NCI-H82 (cell line): ENCODE measurements at places on chromosomes 2 and 18.

DNA sequence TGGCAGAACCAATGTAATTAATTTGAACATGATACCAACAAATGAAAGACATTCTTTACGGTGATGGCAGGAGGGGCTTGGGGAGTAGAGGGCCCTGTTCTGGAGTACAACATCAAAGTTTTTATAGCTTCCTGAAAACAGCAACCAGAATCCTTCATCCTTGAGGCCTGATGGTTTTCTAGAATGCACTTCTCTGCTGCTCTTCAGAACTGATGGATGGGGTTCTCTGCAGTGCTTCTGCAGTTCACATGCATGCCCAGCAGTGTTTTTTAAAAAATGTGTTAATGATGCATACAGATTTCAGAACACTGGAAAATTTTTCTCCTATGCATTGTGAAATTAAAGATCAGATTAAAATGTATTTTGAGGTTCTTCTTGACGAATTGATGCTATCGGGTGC lies 2.5 kb downstream of the LTBP1 start:
- DNase-seq: no peak

- DNase-seq: no peak
These were observed 69.1 kb upstream of the PXDN start for GRCh38 chr2:1813371-1813770.

DNA sequence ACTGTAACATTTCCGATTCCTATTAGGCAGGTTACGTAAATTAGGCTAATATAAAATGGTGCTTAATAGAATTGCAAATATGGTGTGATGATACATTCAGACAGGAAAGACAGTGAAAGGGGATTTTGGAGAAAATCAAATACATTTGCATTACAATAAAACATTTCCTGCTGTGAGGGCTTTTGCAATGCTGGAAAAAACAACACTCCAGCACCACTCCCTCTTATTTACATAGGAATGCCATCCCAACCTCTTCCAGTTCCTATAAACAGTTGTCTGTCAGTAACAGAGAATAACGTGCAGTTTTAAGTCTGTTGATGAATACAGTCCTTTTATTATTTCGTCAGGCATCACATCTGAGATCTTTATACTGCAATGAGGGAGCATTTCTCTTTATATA lies 298.8 kb upstream of the FANCL start:
- DNase-seq: no peak

- DNase-seq: peak; percentile 62
These were observed 72.5 kb downstream of the FAM210A start for GRCh38 chr18:13653746-13654433.

GRCh38 chr18:34158881-34159690 lies 65.6 kb downstream of the NOL4 start:
- no peak for DNase-seq

- no peak for DNase-seq
These were observed 67.8 kb downstream of the SLC4A3 start for GRCh38 chr2:219695145-219695709.

DNA sequence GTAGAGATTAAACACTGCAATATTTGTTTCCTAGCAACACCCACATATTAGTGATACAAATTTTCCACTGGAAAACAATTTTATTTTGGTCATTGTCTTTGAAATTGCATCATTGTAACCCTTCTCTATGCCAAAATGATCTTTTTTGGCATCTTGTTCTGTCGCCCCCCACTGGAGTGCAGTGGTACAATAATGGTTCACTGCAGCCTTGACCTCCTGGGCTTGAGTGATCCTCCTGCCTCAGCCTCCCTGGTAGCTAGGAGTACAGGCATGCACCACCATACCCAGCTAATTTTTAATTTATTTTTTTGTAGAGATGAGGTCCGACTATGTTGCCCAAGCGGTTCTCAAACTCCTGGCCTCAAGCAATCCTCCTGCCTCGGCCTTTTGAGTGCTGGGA lies 117.4 kb downstream of the PIK3C3 start:
- no peak for DNase-seq

GRCh38 chr2:230085201-230085600 lies 16.5 kb upstream of the SLC16A14 start:
- DNase-seq: no peak

GRCh38 chr2:241894681-241895426 lies 25.3 kb downstream of the RTP5 start:
- no peak for DNase-seq

- peak; percentile 31 for DNase-seq
These were observed 5.8 kb downstream of the DLX2 start for GRCh38 chr2:172096626-172097547.

- DNase-seq: no peak
These were observed 29.0 kb downstream of the GRHL1 start for GRCh38 chr2:9980520-9980919.

DNA sequence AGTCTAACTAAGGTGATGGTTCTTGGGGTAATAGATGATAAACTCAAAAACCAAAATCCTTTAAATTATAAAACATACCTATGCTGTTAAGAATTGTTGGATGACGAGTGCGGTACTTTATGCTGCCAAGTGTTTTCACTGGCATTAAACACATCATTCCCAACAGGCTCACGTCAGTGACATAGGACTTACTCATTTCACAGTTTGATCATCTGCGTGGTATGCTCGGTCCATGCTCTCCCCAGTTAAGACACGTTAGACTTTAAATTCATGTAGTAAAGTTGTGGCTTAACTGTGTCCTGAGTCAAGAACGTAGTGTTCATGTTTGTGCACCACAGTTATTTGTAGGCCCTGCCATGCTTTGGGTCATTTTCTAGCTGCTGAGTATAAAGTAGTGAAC lies 125.6 kb upstream of the MYT1L start:
- no peak for DNase-seq

- DNase-seq: no peak
These were observed 36.5 kb downstream of the CFAP36 start for GRCh38 chr2:55555977-55556376.

- no peak for DNase-seq
These were observed 189.4 kb downstream of the GPD2 start for GRCh38 chr2:156625360-156626170.

- DNase-seq: no peak
These were observed at the start of gene TWIST2 for GRCh38 chr2:238847841-238848690. TWIST2 (plus strand) TSS chr2:238848085; CDS start chr2:238848216, 131 bp downstream.

GRCh38 chr2:23595601-23596251 lies 210.7 kb downstream of the KLHL29 start:
- no peak for DNase-seq

DNA sequence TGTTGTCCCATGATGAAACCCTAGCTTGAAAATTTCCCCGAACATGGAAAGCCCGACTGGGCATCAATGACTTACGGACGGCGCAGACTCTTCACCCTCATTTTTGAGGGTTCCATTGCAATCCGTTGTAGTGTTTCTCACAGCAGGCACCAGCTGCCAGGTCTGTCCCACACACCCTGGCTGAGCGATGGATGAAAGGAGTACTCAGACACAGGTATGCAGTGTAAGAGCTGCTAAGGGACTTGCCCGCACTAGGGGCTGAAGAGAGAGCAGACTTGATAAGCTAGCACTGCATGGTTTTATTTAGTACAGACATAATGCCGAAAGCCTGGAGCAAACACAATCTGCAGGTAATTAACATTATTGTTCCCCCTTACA lies 15.8 kb downstream of the DYNAP start:
- no peak for DNase-seq

- no peak for DNase-seq
These were observed 23.9 kb downstream of the SNTG2 start for GRCh38 chr2:974502-974901.

- DNase-seq: no peak
These were observed 1.6 kb downstream of the AGXT start for GRCh38 chr2:240869956-240870875.

DNA sequence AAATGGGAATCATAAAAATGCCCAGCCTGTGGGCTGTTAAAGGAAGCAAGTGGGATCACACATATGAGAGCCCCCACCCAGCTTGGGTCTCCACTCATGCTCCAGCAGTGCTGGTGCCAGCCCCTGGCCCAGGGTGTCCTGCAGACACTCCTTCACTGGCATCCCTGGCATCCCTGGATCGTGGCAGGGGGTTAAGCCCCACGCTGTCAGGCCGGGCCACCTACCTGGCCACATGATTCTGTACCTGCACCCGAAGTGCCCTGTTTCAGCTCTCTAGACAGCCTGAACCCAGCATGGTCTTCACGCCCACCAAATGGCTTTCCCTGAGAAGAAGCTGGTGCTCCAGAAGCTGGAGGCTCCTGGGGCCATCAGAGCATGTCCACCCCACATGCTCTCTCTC lies 137.4 kb downstream of the INHBB start:
- no peak for DNase-seq

- no peak for DNase-seq
These were observed 9.1 kb downstream of the ALPP start for GRCh38 chr2:232387451-232388171.

DNA sequence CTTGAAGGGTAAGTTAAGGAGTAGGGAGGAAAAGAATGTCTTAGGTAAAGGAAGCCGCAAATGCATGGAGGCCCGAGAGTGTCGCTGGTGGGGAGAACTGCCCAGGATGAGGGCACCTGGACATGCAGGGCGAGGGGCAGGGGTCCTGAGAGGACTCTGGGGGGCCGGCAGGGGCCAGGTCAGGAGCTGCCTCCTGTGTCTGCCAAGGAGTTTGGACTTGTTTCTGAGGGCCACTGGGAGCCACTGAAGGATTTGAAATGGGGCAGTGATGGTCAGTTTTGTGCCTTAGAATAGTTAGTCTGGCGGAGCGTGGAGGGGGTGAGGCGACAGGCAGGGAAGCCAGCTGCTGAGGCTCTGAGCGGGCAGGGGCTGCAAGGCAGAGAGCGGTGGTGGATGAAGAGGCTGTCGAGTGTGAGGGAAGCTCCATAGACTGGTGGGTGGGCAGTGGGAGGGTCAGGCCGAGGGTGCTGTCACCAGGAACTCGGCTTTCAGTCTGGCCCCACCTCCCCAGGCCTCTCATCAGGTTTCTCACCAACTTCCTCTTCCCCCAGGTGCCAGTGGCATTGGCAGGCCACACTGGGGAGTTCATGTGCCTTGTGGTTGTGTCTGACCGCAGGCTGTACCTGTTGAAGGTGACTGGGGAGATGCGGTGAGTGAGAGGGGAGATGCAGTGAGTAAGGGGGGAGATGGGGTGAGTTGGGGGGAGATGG lies 14.7 kb upstream of the SLC4A3 start:
- no peak for DNase-seq

DNA sequence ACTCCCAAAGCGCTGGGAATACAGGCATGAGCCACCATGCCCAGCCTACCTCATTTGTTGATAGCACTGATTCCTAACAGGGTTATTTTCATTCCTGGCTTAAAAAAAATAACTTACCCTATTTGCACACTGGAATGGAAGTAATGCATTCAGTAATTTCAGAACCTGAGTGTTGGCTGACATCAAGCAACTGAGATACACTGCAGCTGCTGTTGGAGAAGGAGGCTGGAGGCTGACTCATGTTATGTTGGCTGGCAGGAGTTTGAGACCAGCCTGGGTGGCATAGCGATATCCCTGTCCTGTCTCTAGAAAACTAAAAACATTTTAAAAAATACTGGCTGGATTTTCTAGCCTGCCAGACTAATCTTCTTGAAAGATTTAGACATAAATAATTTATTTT lies 385.1 kb upstream of the MEX3C start:
- no peak for DNase-seq

DNA sequence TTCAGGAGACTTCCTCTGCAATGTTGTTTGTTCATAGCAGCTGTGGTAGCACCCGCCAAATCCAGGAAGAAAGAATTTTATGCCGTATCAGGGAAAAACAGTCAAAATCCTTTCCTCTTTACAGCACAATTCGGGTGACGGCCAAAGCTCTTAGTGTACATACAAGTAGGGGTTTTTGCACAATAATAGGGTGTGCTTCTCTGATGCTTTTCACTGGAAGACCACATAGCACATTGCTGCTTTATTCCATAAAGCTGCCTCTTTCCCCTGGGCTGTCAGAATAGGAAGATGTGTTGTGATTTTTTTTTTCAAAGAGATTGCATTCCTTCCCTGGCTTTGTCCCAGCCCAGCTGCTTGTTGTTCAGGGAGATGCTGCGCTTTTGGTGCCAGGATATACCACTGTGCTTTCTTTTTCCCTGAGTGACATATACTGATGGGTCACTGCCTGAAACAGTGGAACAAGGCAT lies 27.2 kb upstream of the LANCL1 start:
- DNase-seq: no peak

DNA sequence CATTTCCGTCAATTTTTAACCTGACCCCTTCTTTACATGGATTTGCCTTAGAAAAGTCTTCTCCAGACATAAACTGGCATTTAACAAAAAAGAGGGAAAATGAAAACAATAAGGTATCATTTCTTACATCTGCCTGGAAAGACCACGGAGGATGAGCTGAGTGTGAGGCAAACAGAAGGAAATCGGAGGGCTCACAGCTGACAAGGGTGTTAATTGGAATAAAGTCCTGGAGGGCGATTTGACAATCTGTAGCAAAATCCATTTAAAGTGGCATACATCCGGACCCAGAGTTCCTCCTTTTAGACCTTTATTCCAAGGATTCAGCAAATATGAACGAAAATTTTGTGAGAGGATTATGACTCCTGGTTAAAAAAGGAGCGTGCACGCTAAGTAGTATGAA lies 179.7 kb upstream of the COPS8 start:
- peak; percentile 72 for DNase-seq

- no peak for DNase-seq
These were observed 97.3 kb downstream of the ICOS start for GRCh38 chr2:204033611-204034495.

DNA sequence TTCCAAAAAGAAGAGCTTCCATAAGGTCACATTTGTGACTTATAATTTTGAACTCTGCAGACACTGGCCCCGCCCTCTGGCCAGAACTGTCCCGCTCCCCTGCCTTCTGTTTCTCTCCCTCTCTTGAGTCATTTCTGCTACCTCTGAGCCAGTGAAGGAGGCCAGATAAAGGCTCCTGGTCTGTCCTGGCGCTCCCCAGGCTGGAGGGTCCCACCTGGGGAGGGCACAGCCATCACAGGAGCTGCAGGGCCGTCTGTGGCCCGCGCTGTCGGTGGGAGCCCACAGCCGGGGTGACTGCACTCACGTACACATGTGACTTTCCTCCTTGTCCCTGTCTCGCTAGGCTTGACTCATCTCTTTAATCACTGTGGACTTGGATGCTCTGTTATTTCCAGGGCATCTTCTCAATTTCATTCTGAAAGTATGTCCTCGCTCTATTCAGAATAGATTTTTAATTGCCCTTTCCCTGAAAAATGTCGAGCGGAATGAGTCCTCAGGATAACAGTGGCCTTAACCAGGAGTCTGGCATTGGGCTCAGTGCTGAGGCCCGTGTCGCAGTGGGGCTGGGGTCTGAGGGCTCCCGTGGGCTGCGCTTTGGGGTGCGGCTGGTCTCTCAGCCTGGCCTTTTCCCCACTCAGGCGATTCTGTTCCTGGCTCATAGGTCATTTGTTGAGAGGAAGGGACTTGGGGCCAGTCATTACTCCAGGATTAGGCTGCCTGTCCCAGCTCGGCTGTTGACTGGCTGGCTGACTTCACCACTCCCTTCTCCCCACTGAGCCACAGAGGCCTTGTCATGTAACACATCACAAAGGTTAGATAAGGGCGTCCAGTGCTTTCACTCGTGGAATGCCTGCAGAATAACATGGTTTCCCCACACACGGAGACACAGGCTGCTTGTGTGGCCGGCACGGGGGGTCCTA lies 34.5 kb downstream of the KLHL29 start:
- DNase-seq: peak; percentile 27

GRCh38 chr2:147641651-147642050 lies 203.2 kb upstream of the ACVR2A start:
- no peak for DNase-seq

- DNase-seq: no peak
These were observed 34.6 kb downstream of the ZNF516 start for GRCh38 chr18:76460482-76460881.

- no peak for DNase-seq
These were observed 359.9 kb downstream of the ARHGAP15 start for GRCh38 chr2:143489145-143489544.
